ENCODE measurements at places on chromosomes 7 and 10.

GRCh38 chr10:90571481-90572258 is 286.2 kb downstream of the HTR7 start:
- DNase-seq, result no peak

DNA sequence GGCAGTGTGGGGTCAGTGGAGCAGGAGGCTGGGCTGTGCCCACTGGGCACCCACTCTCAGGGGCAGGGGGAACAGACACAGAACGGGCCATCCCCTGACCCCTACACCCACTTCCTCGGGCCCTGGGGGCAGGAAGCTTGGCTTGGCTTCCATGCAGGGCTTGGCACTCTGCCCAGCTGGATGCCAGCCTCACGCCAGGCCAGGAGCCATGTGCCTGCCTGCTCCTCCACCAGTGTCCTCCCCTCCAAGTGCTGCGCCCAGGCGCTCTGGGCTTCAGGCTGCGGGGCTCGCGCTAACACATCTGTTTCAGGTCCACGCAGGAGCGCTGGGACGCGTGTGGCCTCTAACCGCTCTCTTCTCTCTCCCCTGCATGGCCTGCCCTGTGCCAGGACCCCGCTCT is 12.7 kb downstream of the LDB3 start:
- no peak for DNase-seq

GRCh38 chr10:104336821-104337467 is 1.3 kb downstream of the ITPRIP start:
- DNase-seq, result peak; percentile 58

DNA sequence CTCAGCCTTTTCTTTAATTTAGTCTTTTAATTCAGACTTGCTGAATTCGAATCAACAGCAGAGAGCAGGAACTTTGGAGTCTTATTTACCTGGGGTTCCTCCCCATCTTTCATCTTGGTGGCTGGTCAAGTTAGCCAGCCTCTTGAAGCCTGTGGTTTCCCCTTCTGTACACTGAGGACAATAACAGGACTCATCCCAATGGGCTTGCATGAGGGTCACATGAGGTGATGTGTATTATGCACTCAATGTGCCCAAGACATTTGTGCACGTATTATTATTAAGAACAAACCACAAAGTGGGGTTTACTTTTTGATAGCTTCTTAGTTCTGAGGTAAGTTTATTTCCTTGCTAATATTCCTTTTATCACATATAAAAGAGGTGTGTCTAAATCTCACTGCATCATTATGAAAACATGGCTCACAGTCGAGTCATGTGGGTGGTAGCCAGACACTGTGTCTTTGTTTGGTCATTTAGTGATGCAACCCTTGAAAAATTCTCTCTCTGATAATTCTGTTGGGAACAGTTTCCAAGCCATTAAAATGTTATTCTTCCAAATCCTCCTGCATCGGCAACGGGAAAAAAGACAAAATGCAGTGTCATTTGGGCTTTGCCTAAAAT is 86.5 kb upstream of the GRB10 start:
- peak; percentile 55 for DNase-seq

- no peak for DNase-seq
Measured at GRCh38 chr10:97858001-97858439, 8.4 kb downstream of the GOLGA7B start.

- DNase-seq, result no peak
Measured at GRCh38 chr10:31760674-31761081, 168.0 kb downstream of the ARHGAP12 start.

DNA sequence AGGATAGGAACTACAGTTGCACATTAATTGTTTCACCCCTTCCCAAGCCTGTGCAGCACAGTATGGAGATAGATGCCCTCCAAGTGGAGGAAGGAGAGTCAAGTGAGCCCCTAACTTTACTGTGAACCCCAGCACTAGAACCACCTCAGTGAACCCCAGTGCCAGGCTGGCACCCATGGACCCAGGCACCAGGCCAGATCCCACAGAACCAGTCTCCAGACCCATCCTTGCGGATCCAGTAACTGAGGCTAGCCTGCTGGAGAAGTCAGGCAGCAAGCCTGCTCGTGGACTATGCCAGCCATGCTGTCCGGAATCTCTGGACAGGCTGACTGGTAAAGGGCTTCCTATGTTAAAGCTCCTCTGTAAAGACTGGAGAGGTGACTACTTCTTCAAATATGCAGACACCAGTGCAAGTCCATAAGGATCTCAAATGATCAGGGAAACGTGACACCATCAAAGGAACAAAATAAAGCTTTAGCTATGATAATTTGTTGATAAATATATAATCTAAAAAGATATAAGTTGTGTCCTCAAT is 27.7 kb downstream of the SHOC2 start:
- DNase-seq, result no peak

- DNase-seq, result no peak
Measured at GRCh38 chr10:106919871-106920282, 244.6 kb downstream of the SORCS1 start.

DNA sequence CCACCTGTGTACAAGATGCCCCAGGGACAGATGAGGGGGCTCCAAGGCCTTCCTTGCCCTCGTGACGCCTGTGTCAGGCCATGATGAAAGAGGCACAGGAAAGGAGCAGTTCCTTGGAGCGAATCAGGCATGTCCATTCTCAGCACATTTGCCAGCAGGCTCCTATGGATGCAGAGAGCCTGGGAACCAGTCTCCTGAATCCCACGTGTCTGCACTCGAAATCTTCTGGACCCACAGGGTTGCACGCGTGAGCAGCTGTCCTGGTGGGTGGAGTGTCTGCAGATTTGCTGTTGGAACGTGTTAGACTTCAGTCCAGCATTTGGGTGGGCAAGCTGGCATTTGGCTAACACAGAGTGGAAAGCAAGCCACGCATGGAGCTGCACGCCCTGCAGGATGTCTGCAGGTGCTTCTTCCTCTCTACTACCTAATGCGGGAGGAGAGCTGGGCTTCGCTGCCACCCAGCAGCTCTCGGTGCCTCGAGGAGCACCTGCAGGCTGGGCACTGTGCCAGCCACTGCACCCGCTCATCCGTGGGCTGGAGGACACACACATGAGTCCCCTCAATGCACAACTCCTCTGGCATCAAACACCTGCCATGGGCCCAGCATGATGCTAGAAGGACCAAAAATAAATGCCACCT is 140.7 kb downstream of the PAXIP1 start:
- no peak for DNase-seq

- peak; percentile 28 for DNase-seq
Measured at GRCh38 chr7:83976302-83976701, 218.3 kb downstream of the SEMA3A start.

DNA sequence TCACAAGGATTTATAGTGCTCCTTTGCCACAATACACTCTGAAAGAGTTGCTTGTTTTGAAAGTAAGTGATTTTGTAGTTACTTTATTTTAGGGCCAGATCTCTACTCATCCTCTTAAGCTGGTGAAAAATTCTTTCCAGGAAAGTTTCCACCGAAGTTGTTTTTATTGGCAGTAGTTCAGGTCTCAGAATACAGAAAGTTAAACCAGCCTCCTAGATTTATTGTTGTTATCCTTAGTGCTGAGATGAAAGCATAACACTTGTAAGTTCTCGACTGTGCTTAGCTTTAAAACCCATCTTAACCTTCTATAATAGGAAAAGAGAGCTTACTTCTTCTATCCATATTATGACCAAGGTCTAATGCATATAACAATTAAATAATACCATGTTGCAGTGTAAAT is 5.5 kb downstream of the AP3M1 start:
- DNase-seq, result peak; percentile 64

DNA sequence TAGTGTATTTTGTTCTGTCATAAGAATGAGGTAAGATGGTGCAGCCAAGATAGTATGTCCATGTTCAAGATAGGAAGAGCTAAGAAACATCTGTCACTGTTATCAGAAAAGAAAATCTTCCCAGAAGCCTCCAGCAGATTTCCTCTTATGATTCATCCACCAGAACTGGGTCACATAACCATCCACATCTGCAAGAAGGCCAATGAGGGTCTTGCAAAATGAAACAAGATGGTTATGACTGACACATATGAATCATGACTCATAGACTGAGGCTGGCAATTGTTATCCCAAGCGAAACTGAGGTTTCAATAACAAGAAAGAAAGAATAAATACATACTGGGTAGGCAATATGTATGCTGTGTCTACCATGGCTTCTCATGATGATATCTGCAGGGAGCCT is 30.3 kb downstream of the CCNJ start:
- no peak for DNase-seq

DNA sequence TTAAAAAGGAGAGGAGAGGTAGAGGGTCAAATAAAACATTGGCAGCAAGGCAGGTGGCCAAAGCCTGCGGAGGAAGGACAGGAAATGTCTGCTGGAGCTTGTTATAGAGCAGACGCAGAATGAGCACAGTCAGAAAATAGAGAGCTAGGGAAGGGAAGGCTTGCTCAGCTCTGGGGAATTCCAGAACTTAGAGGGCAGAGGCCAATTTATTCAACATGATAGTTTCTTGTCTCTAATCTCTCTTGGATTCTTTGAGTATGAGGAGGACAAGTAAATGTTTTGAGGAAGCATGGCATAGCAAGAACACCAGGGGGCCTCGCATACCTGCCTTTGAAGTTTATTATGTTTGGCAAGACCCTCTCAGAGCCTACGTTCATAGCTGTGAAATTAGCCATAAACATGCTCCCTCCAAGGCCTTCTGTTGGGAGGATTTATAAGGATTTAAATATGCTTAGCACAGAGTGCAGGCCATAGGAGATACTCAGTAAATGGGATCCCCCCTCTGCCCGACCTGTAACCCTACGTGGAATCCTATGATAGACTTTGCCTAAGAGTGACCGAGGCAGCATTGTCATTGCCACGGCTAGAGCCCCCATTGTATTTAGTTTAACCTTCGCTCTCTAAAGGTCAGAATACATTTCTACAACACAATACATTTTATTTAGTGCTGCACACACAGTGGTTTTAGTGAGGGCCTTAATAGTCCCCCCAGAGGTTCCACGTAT is 293.9 kb downstream of the CCDC3 start:
- DNase-seq, result peak; percentile 85

GRCh38 chr7:137985253-137985896 is 16.5 kb downstream of the CREB3L2 start:
- DNase-seq, result no peak

GRCh38 chr10:118521415-118522117 is 73.9 kb downstream of the PRLHR start:
- DNase-seq, result no peak

DNA sequence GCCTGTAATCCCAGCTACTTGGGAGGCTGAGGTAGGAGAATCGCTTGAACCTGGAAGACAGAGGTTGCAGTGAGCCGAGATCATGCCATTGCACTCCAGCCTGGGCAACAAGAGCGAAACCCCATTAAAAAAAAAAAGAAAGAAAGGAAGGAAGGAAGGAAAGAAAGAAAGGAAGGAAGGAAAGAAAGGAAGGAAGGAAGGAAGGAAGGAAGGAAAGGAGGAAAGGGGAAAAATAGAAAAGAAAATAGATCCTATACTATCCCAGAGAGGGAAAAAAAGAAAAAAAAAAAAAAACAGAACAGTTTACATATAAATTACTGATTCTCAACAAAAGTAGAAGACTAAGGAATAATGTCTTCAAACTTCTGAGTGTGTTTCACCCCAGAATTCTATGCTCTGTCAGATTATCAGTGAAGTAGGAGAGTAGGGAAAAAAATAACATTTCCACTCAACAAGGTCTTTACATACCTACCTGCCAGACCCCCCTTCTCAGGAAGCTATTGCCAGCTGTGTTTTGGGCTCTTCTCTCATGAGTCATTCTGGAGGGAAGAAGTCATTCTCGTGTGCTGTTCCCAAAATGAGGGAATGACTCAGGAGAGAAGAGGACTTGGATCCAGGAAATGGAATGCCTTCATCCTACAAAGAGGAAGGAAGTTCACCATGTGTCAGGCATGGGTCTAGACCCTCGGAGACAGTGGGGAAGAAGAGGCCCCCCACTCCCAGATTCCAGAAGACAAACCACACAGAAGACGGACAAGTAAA is 20.9 kb downstream of the RGS10 start:
- no peak for DNase-seq

- no peak for DNase-seq
Measured at GRCh38 chr7:71472962-71473361, 341.0 kb downstream of the GALNT17 start.

GRCh38 chr7:132177708-132178401 is 398.4 kb downstream of the PLXNA4 start:
- DNase-seq, result no peak

GRCh38 chr10:102114861-102115618 is 5.1 kb downstream of the LDB1 start:
- peak; percentile 97 for DNase-seq

GRCh38 chr7:30771880-30772425 is 736 bp downstream of the MINDY4 start:
- DNase-seq, result no peak

- no peak for DNase-seq
Measured at GRCh38 chr10:113235508-113235907, 285.5 kb downstream of the TCF7L2 start.

DNA sequence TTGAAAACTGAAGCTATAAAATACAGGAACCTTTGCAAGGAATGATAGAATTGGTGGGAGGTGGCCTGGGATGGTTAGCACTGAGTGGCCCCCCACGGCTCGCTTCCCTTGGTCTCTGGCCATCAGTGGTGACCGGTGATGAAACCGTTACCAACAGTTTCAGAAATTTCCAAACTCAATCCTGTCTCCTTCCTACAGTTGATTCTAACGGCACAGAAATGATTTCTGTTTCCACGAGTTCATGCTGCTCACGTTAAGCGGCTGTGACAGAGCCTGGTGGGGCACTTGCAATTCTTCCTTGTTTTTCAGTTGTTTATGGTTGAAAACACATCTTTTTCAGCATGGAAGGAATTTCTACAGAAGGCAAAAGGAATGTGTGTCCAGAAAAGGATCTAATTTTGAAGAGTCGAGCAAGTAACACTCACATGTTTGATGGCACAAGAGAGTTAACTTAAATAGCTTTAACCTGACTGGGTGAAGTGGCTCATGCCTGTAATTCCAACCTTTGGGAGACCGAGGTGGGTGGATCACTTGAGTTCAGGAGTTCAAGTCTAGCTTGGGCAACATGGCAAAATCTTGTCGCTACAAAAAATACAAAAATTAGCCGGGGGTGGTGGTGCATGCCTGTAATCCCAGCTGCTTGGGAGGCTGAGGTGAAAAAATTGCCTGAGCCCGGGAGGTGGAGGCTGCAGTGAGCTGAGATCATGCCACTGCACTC is 100.1 kb downstream of the DNAJB6 start:
- no peak for DNase-seq

DNA sequence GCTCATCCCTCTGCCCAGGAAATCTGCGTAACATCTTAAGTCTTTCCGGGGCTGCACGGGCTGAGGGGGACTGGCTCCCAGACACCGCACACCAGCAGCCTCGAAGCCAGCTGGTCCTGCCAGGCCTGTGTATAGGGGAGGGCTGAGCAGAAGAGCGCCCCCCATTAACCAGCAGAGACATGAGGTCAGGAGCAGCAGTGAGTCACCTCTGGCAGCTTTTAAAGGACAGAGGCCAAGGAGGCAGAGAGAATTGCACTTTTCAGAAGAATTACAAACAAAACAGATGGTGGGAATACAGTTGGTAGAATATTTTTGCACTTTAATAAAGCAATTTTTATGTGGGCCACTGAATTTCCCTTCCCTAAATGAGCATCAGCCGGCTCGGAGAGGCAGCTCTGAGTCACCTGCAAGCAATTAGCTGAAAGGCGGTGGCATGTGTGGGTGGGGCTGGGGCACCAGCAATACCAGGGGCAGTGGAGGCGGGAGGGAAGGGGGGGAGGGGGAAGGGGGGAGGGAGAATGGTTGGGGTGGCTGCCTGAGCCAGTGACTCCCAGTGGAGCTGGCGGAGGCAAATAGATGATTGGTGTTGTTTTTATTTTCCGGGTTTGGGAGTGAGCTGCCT is 39.1 kb downstream of the GOLGA7B start:
- DNase-seq, result peak; percentile 7

- no peak for DNase-seq
Measured at GRCh38 chr10:133474665-133475424, 21.1 kb downstream of the SCART1 start.
